Astrocyte (in vitro differentiated cells and primary cell): ENCODE measurements at places on chromosomes 3 and 15. TPM values are rescaled to one million over a fixed set of nuclear protein-coding genes. Genes with fewer than 3 reads are reported as not detected.

GPR149 gene
- total RNA-seq, result not detected in 2 replicates

DNA sequence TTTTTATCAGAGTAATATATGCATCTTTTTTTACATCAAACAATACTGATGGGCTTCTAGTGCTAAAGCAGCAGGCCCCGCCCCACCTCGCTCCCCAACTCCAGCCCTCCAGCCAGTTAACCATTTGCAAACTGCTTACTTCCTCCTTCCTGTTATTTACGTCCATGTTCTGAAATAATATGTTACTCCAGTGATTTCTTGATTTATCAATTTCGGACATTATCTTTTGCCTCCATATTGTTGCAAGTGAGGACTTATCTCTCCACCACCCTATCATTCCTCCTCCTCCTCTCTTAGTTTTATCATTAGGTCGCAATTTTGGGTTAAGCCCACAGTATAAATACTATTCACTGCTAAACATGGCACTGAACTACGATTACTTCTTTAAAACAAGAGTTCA is 39.5 kb downstream of the ZNF710 start:
- no peak for DNase-seq

TMEM207 gene
- not detected in 2 replicates for total RNA-seq

GRCh38 chr3:23837691-23838090 is 31.9 kb downstream of the UBE2E1 start:
- no peak for DNase-seq

DNA sequence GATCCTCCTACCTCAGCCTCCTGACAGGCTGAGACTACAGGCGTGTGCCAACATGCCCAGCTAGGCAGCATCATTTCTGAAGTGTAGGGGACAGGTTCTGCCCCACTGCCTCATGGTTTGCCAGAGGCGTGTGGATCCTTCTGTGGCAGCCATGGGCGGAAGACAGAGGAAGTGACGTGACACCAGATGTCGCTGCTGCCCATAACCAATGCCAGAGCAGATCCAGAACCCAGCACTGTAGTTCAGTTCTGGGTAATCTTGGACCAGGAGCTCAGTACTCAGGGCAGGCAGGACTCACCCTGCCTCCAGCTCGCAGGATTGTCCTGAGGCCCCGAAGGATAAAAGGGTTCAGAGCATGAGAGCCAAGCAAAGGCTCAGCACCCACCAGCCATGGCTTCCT is 8.2 kb downstream of the RBPMS2 start:
- DNase-seq, result no peak

CELF6 gene
- total RNA-seq, result 0.41 TPM in 1 of 2 replicates, not detected in the other

GRCh38 chr15:80831606-80832224 is 52.5 kb downstream of the CEMIP start:
- no peak for DNase-seq

SLC41A3 gene
- 27.8 and 31.6 TPM in 2 replicates for total RNA-seq

CKMT1A gene
- 1.2 TPM in 2 replicates for total RNA-seq

GRCh38 chr3:43695443-43695842 is 4.7 kb downstream of the ABHD5 start:
- DNase-seq, result peak; percentile 57

GRCh38 chr15:101267320-101268104 is 9.8 kb downstream of the SELENOS start:
- peak; percentile 92 for DNase-seq

- DNase-seq, result no peak
These were observed 1.4 kb downstream of the TOMM70 start for GRCh38 chr3:100399341-100400071.

- no peak for DNase-seq
These were observed 62.0 kb downstream of the ABHD2 start for GRCh38 chr15:89150287-89150686.

DNA sequence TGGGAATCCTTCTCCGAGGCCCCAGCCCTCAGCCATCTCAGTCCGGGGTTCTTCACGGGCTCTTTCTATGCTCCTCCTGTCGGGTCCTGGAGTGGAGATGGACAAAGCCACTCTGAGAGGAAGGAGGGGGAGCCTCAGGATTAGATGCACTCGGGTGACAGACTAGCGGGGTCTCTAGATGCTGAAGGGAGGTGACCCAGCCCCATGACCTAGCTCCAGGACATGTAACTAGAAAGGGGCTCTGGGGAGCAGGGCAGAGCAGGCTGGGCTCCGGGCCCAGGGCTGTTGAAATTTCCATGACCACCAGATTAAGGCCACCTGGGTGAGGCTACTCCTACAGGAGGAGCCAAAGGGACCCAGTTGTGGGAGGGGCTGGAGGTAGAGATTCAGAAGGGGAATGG is 14.8 kb upstream of the SKIC8 start:
- no peak for DNase-seq

CPN2 gene
- not detected in 2 replicates for total RNA-seq

GRCh38 chr3:196360586-196360985 is 22.4 kb upstream of the TM4SF19 start:
- no peak for DNase-seq

DNA sequence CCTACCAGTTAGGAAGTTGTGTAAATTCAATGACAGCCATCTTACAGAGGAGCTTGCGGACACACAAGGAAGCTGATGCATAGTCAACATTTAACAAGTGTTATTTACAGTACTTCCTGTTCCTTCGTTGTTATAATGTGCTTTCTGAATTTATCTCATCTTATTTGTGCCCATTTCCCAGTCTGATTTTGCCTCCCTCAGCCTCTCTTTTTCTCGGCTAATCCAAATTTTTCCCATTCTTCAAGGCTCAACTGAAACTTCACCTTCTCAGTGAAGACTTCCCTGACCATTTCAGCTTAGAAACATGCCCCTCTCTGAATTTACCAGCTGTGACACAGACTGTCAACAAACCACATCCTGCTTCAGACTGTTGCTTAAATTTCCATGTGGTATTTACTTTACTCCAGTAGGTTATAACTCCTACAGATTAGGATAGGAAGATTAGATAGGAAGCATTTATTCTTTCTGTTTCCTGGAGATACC is 55.7 kb upstream of the CP start:
- peak; percentile 86 for DNase-seq

DNA sequence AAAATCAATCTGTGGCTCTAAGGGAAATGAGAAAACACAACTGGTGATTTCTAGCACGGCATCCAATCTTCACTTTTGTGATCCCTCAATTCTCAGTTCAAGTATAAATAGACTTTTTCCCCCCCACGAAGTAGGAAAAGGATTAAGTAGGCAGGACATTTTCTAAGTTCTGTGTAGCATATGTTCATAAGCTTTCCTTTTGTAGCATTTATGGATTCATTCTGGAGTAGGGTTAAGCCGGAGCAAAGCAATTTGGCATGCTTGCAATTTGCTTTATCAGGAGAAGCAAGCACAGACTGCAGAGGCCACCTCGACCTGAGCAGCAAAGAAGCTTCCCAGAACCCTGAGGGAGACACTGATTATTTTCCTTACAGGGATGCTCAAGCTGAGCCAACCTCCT is 66.3 kb downstream of the FHIT start:
- DNase-seq, result no peak

DNA sequence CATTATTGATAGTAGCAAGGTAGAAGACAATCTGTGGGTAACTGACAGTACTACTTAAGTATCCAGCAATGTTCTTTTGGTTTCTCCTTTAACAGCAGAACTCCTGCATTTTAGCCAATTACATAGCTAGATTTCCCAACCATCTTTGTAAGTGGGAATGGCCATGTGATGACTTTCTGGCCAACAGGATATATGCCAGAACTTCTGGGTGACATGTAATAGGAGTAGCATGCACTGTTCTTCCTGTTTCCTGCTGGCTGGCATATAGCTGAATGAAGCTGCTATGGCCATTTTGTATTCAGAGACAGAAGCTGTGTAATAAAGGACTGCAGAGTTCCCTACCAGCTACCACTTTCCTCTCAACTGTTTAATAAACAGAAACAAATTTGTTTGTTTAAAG is 18.0 kb downstream of the SPICE1 start:
- no peak for DNase-seq

GOLGA6L10 gene
- 0.12 and 0.30 TPM in 2 replicates for total RNA-seq

DNA sequence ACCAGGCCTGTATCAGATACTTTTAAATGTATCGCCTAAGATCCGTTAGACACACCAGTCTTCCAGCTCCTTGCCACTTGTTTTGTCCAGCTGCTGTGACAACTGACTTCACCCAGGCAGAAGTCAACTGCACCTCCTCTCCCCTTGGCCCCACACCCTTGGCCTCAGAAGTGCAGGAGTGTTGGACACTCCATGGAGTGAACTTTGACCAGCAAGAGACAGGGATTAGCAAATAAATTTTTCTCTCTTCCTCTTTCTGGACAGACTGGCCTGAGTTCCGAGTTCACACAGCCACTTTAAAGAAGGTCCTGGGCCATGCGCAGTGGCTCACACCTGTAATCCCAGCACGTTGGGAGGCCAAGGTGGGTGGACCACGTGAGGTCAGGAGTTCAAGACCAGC is 2.9 kb upstream of the CLN6 start:
- no peak for DNase-seq

GRCh38 chr15:64878705-64879104 is 33.0 kb upstream of the ANKDD1A start:
- no peak for DNase-seq

NR1I2 gene
- not detected in 2 replicates for total RNA-seq

CHRM5 gene
- total RNA-seq, result 0.07 TPM in 1 of 2 replicates, not detected in the other

DNA sequence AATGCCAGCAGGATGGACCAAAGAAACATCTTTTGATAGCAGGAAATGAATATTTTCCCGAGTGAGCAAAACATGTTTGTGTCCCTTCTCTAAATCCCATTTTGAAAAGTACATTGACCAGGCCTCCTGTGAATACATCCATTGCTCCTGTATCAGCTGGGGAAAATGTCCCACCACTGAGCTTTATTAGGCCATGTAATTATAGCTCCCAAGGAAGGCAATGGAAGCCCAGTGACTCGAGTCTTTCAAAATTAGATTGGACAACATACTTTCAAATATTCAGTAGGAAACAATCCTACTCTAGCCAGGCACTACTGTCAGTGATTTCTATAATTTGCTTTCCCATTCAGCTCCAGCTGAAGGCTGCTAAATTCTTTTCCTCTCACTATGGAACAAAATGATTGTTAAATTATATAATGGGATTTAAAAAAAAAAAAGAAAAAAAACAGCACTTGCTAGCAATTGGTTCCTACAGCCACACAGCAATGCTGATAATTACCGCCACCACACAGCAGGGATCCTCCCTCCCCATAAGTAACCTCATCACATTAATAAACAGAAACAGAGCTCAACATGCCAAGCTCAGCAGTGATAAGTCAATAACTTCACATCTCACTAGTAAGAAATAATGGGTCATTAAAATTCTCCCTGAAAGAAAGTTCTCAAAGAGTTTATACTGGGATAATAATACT is 172.4 kb upstream of the SLC2A2 start:
- DNase-seq, result no peak

SCAMP5 gene
- total RNA-seq, result 18.7 and 23.1 TPM in 2 replicates
